Activated naive CD8-positive, alpha-beta T cell treated with anti-CD3 and anti-CD28 coated beads for 36 hours (primary cell): ENCODE measurements at places on chromosomes 16 and 17. TPM values are rescaled to one million over a fixed set of nuclear protein-coding genes. Genes with fewer than 3 reads are reported as not detected.

SDR42E1 gene
- 11.4 TPM for total RNA-seq

- DNase-seq: no peak
- no peak overlapping the region for H3K4me3 ChIP-seq
- H3K27ac ChIP-seq: no peak overlapping the region
- no peaks in the 10 kb centered on the region for H3K36me3 ChIP-seq
- no peaks in the 10 kb centered on the region for H3K4me1 ChIP-seq
- H3K27me3 ChIP-seq: no peaks in the 10 kb centered on the region
Observed at GRCh38 chr17:79541056-79541850, 69.6 kb downstream of the RBFOX3 start.

DNA sequence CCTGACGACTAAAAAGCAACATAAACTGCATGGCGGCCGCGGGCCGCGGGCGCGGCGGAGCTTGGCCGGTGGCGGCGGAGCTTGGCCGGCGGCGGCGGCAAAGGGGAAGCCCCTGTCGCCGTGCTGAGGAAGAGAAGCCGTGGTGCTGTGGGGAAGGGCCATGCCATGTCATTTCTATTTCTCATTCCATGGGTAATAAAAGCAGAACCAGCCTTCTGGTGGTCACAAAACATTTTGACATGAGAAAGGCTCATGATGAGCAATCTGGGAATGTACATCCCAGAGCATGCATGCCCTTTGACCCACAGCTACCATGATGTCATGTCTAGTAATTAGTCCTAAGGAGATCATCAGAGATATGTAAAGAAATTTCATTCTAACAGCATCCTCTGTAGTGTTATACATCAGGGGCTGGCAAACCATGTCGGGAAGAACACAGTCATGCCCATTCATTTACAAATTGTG is 23.9 kb upstream of the HEATR6 start:
- DNase-seq: peak; percentile 37
- no peak overlapping the region for H3K27ac ChIP-seq
- peak overlapping the region; percentile 46 for H3K4me3 ChIP-seq
- peaks cover 43% of the 10 kb centered on the region for H3K27me3 ChIP-seq
- peaks cover 14% of the 10 kb centered on the region for H3K4me1 ChIP-seq

DNA sequence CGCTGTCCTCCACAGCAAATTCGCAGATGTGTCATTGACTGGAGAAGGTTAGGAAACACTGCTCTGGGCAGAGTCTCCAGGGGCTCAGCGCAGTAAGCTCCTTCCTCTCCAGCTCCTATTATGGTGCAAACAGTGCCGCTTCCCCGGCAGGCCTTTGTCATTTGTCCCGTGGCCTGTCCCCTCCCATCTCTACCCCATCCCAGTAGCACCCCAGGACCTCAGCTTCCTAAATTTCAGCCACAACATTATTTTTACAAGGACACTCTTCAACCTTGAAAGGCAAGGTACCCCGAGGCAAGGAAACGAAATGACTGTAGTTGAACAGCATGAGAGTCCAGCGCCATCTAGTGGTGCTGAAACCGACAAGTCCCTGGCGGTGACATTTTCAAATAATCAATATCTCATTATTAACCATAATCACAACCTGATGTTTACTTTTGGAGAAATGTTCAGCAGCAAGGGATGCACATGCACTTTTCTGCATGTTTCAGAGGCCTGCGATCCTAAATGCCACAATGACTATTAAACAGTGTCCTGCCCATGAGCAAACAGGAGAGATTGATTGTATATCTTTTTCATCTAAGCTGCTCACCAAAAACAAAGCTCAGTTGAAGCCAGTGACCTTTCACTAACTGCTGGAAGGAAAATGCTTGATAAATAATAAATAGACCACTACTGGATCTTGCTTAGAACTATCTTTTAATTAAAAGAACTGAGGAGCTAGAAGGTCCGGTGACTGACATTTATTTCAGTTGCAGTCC is 16.5 kb downstream of the MRPS23 start:
- H3K36me3 ChIP-seq: peaks cover 5% of the 10 kb centered on the region
- H3K27ac ChIP-seq: no peak overlapping the region
- H3K27me3 ChIP-seq: no peaks in the 10 kb centered on the region

GRCh38 chr16:71482569-71482968 is 6.6 kb downstream of the ZNF19 start:
- no peaks in the 10 kb centered on the region for H3K27me3 ChIP-seq
- DNase-seq: no peak
- H3K27ac ChIP-seq: no peak overlapping the region
- no peak overlapping the region for H3K4me3 ChIP-seq
- H3K36me3 ChIP-seq: no peaks in the 10 kb centered on the region
